HuH-7 (cell line): ENCODE measurements at places on chromosomes 5 and 9.

GRCh38 chr9:86953181-86953580 lies 5.9 kb upstream of the GAS1 start:
- DNase-seq = no peak

GRCh38 chr9:91949946-91950664 lies at the start of gene ROR2:
Gene ROR2 (minus strand): TSS chr9:91950228.
- peak; percentile 57 for DNase-seq

DNA sequence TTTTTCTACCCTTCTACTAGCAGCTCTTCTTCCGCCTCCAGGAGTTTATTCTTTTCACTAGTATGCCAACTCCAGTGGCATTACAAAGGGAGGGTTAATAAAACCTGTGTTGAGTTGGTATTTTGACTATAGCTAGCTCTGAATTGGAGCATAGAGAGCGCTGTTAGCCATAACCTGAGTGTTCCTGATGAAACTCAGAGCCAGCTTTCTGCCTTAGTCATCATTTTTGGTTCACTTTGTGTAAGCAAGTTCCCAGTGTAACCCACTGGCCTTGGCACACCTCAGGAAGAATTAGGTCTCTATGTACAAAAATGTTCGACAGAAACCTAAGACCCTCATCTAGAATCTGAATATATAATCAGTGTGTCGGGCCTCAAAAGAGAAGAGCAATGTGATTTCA lies 238.9 kb downstream of the NR3C1 start:
- no peak for DNase-seq

GRCh38 chr5:135131801-135132680 lies 98.0 kb upstream of the PITX1 start:
- DNase-seq = no peak

DNA sequence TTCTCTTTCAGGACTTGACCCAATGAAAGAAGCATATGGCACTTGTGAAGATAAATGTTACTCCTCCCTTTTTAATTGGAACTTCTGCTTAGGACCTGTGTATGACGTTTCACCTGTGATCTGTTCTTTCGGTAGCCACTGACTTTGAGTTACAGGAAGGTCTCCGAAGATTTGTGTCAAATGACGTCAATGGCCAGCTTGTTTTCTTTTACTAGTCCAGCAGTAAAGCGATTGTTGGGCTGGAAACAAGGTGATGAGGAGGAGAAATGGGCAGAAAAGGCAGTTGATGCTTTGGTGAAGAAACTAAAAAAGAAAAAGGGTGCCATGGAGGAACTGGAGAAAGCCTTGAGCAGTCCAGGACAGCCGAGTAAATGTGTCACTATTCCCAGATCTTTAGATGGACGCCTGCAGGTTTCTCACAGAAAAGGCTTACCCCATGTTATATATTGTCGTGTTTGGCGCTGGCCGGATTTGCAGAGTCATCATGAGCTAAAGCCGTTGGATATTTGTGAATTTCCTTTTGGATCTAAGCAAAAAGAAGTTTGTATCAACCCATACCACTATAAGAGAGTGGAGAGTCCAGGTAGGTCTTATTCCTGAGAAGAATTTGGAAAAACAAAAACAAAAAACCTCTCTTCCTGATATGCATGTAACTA lies 21.1 kb downstream of the SMAD5 start:
- no peak for DNase-seq

GRCh38 chr5:21831145-21831787 lies 1021.9 kb downstream of the CDH12 start:
- DNase-seq = no peak

GRCh38 chr9:91073049-91073810 lies 271.6 kb downstream of the SYK start:
- DNase-seq = no peak

DNA sequence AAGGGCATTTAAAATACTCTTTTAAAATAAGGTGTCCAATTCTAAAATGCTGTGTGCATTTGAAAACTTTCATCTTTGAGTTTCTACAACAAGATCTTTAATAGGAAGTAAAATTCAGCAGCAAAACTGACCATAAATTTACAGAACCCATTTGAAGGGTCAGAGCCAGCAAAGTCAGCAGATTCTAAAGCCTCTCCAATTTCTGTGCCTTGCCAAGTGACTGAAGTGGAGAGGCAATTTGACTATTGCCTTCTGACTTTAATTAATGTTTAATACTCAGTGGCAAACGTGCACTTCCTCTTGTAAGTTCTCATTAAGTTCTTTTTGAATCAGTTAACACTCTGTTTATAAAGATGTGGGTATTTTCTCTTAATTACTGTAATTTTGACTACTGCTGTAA lies 155.2 kb downstream of the BAAT start:
- no peak for DNase-seq

DNA sequence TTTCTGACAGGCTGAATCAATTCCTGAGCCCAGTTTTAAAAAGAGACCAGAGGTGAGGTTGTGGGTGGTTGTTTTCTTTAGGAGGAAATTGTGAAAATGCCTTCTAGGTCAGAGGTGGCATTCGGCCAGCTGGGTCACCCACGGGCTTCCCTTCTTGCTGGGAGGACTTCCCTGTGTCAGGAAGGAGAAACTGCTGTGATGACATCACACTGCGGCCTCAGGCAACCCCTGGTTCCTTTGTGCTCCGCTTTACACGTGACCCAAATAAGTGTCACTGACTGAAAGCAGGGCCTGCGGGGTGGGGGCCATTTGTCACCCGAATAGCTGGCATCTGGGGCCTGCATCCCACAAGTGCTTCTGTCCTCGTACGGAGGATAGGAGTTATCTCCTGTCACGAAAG lies 39.7 kb downstream of the FABP6 start:
- no peak for DNase-seq

DNA sequence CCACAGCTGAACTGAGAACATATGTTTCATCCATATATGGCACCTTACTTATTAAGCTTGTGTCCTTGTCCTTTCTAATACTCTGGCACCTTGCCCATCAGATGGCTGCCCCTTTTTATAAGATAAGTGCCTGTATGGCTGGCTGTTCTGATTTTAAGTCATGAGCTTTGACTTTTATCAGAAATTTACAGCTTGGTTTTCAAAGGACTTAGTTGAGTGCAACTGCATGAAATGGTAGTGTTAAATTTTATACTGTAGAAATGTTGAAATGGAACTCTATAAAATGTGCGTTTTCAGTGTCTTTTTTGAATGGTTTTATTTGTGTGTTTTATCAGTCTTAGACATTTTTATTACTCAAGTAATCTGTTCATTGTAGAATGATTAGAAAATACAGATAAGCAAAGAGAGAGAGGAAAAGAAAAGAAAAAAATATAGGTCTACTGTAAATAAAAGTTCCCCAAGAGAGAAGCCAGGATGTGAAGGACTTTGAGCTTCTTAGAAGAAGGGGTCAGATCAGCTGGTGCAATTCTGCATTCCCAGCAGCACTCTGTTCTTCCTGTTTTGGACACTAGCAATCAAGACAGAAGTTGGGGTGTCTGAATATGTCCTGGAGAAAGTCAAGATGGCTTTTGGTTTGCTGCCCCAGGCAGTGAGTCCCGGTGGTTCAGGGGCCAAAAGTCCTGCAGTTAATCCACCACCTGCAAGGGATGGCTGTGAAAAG lies 38.9 kb downstream of the ARHGAP26 start:
- no peak for DNase-seq

DNA sequence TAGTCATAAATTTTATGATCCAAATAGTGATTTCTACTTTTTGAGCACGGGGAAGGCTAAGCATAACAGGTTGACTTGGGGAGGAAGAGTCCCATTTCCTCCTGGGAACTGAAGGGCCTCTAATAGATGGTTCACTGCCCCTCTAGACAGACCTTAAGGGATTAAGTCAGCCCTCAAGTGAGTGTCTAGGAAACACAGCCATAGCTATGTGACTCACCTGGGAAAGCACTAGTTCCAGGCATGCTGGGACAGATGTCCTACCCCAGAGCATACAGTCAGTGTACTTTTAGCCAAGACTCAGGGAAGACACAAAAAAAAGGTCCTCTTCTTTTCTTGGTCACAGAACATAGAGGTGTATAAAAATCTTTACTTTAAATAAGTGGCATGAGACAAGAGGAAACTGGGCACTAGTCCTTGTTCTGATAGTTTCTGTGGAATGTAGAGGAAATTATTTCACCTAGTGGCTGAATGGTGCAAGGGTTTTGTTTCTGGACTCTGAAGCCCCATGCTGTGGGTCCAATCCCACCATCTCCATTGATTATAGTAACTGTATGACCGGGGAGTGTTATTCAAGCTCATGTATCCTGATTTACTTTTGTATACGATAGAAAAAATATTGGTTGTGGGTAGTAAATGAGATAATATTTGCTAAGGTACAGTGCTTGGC lies 86.0 kb downstream of the NREP start:
- DNase-seq = no peak

DNA sequence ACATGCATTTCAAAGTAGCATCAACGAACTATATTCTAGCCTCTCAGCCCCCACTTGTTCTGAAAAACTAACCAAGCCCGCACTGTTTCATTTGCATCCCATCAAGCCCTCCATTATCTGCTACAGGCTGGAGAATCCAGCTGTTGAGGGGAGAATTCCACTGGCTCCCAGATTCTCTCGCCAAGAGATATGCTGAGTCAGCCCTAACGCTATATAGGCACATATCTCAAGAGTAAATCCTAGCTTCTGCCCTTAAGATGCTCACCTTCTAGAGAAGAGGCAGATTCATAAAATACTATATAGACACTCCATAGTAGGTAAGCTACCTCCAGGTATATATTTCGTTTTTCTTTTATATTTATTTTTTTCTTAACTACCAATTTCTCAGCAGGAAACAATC lies 266.4 kb upstream of the TARS1 start:
- no peak for DNase-seq

DNA sequence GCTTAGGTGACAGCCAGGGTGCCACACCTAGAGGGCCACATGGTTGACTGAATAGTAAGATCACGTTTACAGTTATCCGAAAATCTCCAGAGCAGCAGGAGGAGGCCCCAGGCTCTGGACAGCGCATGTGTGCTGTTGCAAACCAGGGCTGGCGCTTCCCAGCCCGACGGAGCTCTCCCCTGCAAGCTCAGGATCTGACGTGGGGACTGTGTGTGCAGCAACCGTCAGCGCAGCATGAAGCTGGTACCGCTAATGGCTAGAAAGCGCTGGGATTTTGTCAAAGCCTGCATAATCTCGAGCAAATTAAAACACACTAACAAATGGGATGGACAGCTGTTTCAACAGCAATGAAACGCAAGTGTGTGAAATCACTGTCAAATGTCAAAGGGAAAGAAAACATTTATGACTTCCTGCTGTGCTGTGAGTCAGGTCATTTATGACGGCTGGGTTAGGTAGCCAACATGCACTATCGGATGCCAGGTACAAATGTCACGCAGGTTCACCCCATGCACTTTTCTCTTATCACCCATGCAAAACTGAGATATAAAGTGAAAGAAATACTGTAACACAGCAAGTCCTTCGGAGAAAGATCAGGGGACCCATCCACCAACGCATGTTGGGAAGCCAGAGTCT lies 7.5 kb downstream of the SURF4 start:
- DNase-seq = no peak

DNA sequence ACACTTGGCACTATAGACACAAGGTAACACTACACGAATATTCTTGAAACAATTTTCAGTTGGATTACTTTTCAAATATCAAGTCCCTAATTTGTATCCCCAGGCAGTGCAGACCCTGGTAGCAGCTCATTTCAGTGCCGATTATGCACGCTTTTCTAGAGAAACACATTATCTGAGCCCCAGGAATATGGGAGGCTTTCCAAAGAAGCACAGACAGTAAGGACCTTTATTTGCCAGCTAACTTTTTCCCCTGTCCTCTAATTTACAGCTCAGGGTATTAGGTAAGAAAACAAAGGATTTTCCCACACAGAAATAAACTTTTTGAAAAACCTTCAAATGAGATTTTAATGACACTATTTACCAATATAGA lies 852.3 kb upstream of the DMAC1 start:
- no peak for DNase-seq

DNA sequence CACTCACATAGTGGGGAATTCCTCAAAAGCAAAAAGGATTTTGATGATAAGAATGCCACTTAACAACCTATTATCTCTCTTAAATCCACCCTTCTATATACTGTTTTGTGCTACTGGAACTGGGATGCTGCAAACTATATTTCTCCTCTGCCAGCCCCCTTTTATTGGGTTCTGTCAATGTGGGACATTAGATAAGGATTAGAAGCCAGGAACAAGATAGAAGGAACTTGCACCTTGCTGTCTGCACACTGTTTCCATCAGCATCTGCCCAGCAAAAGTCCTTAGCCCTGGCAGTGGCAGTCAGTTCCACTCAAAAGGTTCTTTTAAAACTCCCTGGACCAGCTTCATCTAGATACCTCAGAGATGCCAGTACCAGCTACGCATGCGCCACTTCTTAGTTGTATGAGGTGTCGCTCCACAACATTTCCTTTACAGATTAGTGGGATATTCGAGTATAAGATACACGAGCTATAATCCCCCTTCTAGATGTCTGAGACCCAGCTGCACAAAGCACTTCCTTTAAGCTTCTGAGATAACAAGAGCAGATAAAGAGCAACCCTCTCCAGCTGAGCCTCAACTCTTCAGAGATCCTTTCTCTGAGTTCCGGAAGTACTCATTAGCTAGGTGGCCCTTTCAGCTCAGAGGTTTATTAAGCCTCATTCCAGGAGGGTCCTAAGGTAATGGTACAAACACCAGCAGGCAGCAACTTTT lies 45.3 kb downstream of the CERT1 start:
- DNase-seq = no peak

DNA sequence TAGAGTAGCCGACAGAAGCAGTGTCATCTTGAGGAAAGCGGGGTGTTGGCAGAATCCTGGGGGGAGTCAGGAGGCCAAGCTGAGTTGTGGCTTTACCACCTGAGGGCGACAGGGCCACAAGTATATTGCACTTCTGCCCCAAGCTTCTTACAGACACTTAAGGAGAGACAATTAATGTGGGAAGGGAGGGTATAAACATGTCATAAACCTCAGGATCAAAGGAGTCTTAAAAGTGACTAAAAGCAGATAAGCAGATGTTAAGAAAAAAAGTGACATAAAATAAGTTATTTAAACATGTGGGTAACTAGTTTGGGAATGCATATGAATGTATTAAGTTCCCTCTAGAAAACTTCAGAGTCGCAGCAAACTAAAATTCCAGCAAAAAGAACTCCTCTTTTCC lies 63.9 kb downstream of the ERAP1 start:
- DNase-seq = no peak

GRCh38 chr5:154860765-154861164 lies 2.3 kb downstream of the CNOT8 start:
- DNase-seq = no peak

GRCh38 chr9:4259489-4259888 lies 40.4 kb downstream of the GLIS3 start:
- no peak for DNase-seq

DNA sequence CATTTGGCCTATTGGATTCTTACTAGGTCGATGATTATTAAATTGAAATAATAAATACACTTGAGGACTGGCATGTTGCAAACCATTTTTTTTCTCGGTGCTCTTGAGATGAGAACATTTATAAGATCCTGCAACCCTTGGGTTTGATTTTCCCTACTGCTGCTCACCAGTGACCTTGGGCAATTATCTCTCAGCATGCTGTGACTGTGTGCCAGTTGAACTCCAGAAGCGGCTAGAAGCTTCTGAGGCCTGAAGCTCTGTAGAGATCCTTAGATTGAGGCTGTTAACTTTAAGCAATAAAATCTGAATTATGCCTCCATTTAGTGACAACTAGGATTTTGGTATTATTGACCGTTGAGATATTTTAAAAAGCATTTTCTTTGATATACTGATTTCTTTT lies 489.8 kb downstream of the MAT2B start:
- no peak for DNase-seq
